RWPE1 (cell line): ENCODE measurements at places on chromosomes 6 and 20.

GRCh38 chr20:5592165-5592564, 158.0 kb upstream of the SHLD1 start:
- DNase-seq, result no peak

- no peak for DNase-seq
Measured at GRCh38 chr6:28758046-28758817, 165.6 kb downstream of the TRIM27 start.

GRCh38 chr20:5788385-5788895, 38.2 kb downstream of the SHLD1 start:
- peak; percentile 82 for DNase-seq

DNA sequence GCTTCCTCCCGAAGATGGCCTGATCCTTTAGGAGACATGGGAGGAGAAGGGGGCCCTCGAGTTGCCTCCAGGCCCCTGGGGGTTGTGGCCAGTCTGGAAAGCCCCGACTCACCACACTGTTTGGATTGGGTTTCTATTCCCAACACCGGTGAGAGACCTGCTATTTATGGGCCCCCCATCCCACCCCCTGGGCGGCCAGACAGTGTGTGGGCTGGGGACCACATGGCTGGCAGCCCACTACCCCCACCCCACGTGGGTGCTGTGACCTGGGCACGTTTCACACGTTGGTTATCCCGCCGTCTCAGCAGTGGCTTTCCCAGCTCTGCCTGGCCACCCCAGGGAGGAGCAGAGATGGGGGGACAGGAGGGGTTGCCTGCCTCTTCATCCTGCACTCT, 116.1 kb downstream of the VEGFA start:
- no peak for DNase-seq

GRCh38 chr6:90233994-90234393, 62.6 kb downstream of the BACH2 start:
- no peak for DNase-seq

GRCh38 chr20:63967330-63968135, 2.2 kb downstream of the ZNF512B start:
- DNase-seq, result no peak

DNA sequence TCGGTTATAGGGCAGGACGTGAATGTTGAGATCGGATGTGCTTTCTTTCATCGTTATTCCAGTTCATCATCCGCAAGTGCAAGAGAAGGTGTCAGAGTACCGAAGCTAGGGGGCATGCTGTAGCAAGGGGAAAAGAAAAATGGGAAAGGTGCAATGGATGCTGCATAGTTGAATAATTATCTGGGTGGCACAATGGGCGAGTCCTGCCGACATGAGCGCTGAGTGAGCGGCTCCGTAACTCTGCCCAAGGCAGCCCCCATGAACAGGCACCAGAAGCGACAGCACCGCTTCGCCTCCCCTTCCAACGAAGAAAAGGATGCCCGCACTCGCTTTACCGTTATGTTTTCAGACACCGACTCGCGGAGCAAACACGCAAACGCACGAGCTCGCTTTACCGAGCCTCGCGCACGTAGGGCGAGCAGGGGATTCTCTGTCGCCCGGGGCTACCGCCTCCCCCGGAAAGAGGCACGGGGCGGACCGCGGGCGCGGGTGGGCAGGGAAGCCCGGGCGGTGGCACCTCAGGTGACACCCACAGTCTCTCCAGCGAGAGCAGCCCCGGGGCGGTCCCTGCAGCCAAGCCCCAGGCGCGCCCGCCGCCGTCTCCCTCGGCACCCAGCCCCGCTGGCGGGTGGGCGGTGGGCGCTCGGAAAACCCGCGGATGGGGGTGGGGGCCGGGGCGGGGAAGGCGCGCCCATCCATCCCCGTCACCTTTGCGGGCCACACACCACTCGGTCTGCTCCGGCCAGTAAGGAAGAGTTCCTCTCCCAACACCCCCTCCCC, 654 bp downstream of the WASF1 start:
- DNase-seq, result peak; percentile 41

GRCh38 chr20:20702330-20703245, 9.9 kb downstream of the RALGAPA2 start:
- no peak for DNase-seq

GRCh38 chr6:13427801-13428582, 59.4 kb downstream of the GFOD1 start:
- no peak for DNase-seq

GRCh38 chr6:97205966-97206365, 77.0 kb downstream of the MMS22L start:
- no peak for DNase-seq

DNA sequence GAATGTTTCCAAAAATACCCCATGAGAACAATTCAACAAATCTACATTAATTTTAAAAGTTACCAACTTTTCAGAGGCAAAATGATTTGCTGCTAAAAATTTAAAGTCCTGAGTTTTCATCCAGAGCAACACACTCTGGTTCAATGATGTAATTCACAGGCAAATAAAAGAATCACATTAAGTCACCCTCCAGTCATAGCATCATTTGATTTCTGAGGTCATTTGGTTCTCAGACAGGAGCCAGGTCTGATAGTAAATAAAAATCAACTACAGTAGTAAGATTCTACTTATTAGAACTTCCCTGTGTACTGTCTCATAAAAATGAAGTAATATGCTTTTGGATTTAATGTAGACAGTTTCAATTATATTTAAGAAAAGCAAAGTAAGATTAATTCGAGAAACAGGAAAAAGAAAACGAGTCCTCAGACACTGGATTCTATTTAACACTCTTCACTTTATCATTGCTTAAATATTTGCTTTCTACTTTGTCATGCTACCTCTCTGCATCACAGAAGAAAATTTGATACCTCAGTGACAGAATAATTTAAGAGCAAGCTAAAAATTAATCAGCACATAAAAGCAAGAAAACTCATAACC, 25.8 kb downstream of the MAP7 start:
- no peak for DNase-seq

GRCh38 chr6:35922139-35922554, 1.2 kb upstream of the SRPK1 start:
- no peak for DNase-seq

DNA sequence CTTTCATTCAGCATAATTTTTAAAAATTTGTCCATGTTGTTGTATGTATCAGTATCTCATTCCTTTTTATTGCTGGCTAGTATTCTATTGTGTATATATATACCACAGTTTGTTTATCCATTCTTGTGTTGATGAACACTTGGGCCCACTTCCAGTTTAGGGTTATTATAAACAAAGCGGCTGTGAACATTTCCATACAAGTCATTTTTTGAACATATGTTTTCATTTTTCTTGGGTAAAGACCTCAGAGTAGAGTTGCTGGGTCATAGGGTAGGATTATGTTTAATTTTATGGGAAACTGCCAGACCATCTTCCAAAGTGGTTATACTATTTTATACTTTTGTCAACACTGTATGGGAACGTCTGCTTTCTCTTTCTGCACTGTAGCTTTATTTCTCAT, 55.3 kb downstream of the RBM24 start:
- DNase-seq, result no peak

DNA sequence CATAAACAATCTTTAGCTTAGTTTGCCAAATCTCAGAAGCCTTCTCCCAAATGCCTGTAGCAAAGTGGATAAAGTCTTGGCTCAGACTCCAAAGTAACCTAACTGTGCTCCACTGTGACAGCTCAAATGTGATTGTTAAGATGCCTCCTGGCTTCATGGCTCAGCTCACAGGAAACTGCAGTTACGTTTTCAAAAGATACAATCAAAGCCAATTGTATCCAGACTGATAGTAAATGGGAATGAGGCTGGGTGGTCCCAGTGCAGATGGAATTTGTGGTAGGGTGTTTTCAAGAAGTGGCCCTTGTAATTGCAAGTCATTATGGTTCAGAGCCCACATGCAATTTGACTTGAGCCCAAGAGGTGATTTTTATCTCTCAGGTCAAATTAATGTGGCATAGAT, 151.2 kb upstream of the TAB2 start:
- DNase-seq, result no peak

DNA sequence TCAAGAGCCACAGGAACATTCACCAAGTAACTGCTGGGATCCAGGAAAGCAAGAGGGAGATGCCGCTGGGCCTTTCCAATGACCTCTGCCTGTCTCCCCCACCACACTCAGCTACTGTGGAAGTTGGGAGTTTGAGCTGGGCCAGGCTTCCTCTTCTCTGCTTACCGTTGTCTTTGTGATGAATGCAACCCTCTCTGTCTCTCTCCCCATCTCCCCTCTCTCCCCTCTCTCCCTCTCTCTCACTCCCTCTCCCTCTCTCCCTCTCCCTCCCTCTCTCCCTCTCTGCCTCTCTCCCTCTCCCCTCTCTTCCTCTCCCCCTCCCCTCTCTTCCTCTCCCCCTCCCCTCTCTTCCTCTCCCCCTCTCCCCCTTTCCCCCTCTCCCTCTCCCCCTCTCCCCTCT, 54.8 kb downstream of the EDN3 start:
- no peak for DNase-seq

DNA sequence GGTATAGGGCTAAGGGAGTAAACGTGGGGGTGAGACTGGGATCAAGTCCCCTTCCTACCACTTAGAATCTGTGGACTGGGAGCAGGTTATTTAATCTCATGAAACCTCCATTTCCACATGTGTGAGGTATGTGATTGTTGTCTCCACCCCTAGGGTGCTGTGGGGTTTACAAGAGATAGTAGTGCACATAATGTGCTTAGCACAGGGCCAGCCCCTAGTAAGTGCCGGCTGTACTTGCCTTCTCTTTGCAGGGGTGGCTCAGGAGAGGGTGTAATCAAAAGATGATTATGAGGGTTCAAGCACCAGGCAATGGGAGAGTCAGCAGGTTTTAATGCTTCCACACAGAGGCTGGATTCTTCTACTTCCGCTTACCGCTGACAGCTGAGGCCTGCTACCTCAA, 6.9 kb downstream of the NT5E start:
- no peak for DNase-seq

GRCh38 chr20:63830841-63831588, at the start of gene ZBTB46:
TSS of gene ZBTB46 (minus strand) at chr20:63831264. CDS start at chr20:63790757, 40,507 bp downstream.
- peak; percentile 98 for DNase-seq

DNA sequence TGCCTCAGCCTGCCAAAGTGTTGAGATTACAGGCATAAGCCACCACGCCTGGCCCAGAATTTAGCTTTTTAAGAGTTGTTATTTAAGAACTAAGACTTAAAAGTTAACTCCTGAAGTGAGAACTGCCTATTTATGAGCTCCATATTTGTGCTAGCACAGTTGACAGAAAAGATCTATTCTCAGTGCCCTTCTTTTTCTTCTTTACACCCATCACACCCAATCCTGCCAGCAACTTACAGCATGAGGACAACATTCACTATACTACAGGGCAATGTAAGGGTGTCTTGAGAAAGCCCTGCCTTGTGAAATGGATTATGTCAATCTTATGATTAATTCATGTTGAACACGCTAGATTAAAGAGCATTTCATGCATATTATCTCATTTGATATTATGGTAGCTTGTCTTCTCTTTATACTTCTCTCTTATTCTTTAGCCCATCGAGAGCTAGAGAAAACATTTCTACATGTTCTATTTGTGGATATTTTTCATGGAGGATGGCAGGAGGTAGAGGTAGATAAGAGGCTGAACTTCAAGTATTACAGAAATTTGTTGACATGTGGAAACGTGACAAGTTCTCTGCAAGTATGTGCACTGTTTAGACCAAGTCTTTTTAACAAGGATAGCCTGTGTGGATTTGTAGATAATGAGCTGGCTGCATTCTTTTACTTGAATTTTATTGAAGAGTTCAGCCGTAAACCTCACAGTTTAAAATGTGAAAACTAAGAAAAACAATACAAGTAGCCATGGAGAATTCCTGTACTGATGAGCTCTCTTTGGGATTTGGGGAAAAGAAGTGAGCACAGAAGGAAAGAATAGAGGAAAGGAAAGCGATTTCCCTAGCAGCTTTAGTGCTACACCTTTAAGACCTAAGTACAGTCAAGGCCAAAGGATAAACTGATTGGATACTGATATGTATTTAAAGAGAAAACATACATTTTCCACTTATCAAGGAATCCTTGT, 212.2 kb downstream of the ARHGAP18 start:
- no peak for DNase-seq

- peak; percentile 78 for DNase-seq
Measured at GRCh38 chr6:151916680-151917164, 109.2 kb downstream of the ESR1 start.

DNA sequence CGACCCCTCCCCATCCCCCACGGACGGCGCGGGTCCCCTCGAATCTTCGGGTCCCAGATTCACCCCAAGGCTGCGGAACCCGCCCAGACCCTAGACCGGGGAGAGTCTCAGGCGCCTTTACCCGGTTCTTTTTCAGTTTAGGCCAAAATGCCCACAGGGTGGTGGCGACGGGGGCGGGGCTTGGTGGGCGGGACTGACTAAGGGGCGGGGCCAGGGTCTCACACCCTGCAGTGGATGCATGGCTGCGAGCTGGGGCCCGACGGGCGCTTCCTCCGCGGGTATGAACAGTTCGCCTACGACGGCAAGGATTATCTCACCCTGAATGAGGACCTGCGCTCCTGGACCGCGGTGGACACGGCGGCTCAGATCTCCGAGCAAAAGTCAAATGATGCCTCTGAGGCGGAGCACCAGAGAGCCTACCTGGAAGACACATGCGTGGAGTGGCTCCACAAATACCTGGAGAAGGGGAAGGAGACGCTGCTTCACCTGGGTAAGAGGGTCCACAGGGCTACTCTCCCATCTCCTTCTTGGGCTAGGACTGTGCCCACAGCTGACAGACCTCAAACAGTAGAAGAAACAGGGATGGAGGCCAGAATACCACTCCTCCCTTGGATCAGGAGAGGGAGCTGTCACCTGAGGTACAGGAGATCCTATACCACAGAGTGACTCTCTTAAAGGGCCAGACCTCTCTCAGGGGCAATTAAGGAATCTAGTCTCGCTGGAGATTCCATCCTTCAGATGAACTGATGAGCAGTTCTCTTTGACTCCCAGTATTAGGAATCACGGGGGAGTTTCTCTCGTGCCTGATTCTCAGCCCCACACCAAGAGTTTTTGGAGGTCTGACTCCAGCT, 942 bp downstream of the HLA-E start:
- peak; percentile 78 for DNase-seq

GRCh38 chr20:2104236-2104635, 2.6 kb downstream of the STK35 start:
- no peak for DNase-seq

DNA sequence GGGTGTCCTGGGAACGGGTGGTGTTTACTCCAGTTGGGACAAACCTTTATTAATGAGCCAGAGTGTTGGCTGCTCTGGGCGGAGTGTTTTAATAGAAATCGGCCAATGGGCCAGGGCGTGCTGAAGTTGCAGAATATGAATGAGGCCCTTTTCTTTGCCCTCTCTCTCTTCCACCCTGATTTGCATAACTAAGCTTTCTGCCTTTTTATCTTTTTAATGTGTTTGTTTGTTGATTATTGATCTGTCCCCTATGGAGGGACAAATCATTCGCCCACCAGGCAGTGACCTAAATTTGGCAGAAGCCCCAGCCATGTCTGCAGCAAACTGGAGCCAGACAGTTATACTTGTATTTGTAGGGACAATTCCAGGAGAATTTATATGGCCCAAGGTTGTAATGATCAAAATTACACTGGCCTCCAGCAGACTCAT, 420.9 kb downstream of the PREX1 start:
- DNase-seq, result no peak

- DNase-seq, result no peak
Measured at GRCh38 chr20:1926237-1926636, 31.0 kb downstream of the SIRPA start.

- no peak for DNase-seq
Measured at GRCh38 chr6:32462609-32463008, 22.9 kb downstream of the HLA-DRA start.
